ENCODE measurements at places on chromosomes 4 and X.

DNA sequence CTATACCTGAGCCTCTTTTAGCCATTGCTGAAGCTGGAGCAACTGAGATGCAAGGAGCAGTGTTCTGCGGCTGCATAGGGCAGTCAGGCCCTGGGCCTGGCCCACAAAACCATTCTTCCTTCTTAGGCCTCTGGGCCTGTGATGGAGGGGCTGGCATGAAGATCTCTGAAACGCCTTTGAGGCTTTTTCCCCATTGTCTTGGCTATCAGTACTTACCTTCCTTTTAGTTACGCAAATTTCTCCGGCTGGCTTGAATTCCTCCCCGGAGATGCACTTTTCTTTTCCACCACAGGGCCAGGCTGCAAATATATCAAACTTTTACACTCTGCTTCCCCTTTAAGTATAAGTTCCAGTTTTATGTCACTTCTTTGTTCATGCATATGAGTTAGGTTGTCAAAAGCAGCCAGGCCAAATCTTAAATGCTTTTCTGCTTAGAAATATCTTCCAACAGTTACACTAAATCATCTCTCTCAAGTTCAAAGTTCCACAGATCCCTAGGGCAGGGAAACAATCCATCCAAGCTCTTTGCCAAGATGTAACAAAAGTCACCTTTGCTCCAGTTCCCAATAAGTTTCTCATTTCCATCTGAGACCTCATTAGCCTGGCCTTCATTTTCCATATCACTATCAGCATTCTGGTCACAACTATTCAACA lies 194.4 kb upstream of the PCDH7 start:
- DNase-seq, result no peak

GRCh38 chrX:5681159-5681558 lies 547.5 kb downstream of the NLGN4X start:
- no peak for DNase-seq

- no peak for DNase-seq
Measured at GRCh38 chr4:119099227-119099810, 36.3 kb upstream of the MYOZ2 start.

GRCh38 chr4:146148021-146148420 lies 27.5 kb upstream of the LSM6 start:
- DNase-seq, result no peak
